Substantia nigra (tissue), 51 donors: ENCODE measurements at places on chromosomes 11 and 22.

GRCh38 chr11:46160100-46160499 is 38.8 kb upstream of the PHF21A start:
- no peak for DNase-seq

DNA sequence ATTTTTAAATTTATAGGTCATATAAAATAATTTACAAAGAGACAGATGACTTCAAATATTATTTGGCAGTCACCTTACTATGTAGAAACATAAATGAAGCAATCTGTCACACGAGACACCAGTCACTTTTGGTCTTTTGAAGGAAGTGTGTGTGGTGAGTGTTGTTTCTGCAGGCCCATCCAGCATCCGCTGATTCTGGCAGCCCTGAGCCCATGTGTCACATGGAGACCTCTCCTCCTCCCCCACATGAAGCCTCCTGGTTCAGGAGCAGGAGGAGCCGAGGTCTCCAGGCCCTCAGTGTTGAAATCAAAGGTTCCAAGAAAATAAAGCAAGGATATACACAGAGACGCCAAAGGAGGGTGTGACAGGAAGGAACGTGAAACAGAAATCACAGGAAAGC is 60.1 kb downstream of the ARFGAP3 start:
- DNase-seq, result no peak

DNA sequence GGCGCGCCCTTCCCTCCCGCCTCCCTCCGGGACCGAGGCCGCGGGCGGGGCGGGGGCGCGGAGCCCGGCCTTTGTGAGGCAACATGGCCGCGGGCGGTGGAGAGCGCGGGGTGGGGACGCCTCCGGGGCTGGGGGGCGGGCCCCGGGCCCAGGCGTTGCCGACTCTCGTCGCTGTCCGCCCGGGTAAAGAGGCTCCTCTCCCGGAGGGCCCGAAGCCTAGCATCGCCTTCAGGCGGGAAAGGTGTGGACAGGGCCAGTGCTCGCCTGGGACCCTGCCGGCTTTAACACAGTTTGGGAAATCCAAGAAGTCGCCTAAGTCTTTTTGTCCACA is 369 bp downstream of the DGCR8 start:
- DNase-seq, result peak; percentile 63

- no peak for DNase-seq
Observed at GRCh38 chr11:86987679-86988078, 32.5 kb upstream of the FZD4 start.

DNA sequence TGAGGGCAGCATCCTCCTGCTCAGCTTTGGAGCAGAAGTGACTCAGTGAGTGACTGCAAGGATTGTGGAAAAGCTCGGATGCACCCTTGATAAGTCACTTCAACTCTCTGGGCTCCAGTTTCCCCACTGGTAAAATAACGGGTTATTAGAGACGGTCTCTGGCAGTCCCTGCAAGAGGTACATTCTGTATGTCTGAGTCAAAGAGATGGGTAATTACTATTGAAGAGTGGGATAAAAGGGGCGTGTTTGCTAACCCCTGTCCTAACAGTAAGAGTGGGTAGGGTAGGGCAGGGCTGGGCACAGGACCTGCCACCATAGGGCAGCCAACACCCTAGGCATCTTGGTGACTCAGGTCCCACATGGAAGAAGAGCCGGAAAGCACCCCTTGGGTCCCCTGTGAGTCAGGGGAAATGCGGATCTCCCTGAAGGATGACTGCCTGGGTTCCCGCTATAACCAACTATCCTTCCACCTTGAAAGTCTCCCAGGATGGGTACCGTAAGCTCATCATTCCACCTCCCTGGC is 7.3 kb upstream of the AHNAK start:
- no peak for DNase-seq

GRCh38 chr22:44393066-44393465 is 80.3 kb upstream of the SHISAL1 start:
- DNase-seq, result no peak

- DNase-seq, result no peak
Observed at GRCh38 chr11:72191961-72192381, at the start of gene FOLR1. TSS of gene FOLR1 (plus strand) at chr11:72192140. CDS start at chr11:72192174, 34 bp downstream.

DNA sequence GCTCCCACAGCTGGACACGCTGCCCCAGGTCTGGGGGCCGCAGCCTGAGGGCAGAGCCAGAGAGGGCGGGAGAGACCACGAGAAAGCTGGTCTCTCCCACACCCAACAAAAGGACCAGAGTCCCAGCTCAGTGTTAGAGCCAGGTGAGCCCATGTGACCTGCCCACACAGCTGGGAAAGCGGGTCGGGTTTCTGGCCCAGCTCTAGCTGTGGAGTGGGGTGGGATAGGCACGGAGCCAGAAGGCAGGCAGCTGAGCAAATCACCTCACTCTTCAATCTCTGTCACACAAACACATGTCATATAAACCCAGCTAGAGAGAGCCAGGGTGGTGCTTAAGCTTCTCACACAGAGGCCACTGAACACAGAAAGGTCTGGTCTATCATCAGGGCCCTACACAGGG is 7.8 kb upstream of the EIF3D start:
- no peak for DNase-seq
